Right cardiac atrium (tissue), 5 donors: ENCODE measurements at places on chromosomes 3 and 15. TPM values are rescaled to one million over a fixed set of nuclear protein-coding genes. Genes with fewer than 3 reads are reported as not detected.

Gene C3orf18
- 27.2 TPM for total RNA-seq

Gene GOLGA6D
- total RNA-seq, result not detected

Gene KLHL40
- 0.57 TPM for total RNA-seq

Gene PIERCE2
- total RNA-seq, result 2.7 TPM

Gene BLOC1S6
- total RNA-seq, result 35.7 TPM

Gene PRKCD
- 28.4 TPM for total RNA-seq

Gene SLC24A5
- total RNA-seq, result not detected

Gene TRH
- not detected for total RNA-seq

Gene TRIM42
- total RNA-seq, result not detected

Gene SCG5
- 0.68 TPM for total RNA-seq

Gene SPESP1
- 10.8 TPM for total RNA-seq

Gene GPR149
- total RNA-seq, result not detected

Gene RNU5B-1
- 41.1 TPM for total RNA-seq

Gene STARD9
- total RNA-seq, result 12.0 TPM

Gene BTD
- 11.7 TPM for total RNA-seq

Gene CILP
- total RNA-seq, result 3.2 TPM

Gene BHLHE40
- total RNA-seq, result 65.9 TPM

Gene ACVR2B
- 6.1 TPM for total RNA-seq

Gene PLA2G4E
- total RNA-seq, result 0.06 TPM

Gene C3orf85
- not detected for total RNA-seq

Gene MORC1
- not detected for total RNA-seq

Gene PTPRG
- 32.3 TPM for total RNA-seq

Gene ALCAM
- total RNA-seq, result 22.3 TPM

Gene PLSCR5
- not detected for total RNA-seq

Gene ANKRD34C
- total RNA-seq, result not detected

Gene PLA1A
- 4.3 TPM for total RNA-seq

Gene SH2D7
- not detected for total RNA-seq

Gene LRRIQ4
- total RNA-seq, result not detected

Gene ARMC8
- total RNA-seq, result 36.5 TPM

Gene REC114
- total RNA-seq, result 5.1 TPM

Gene PLSCR2
- not detected for total RNA-seq

Gene CAPN7
- 32.9 TPM for total RNA-seq

Gene ATP13A5
- not detected for total RNA-seq

Gene WDR49
- total RNA-seq, result 25.3 TPM

Gene NTRK3
- 5.5 TPM for total RNA-seq

Gene GREM1
- total RNA-seq, result 0.22 TPM

Gene HTR3E
- not detected for total RNA-seq

Gene MCF2L2
- total RNA-seq, result 0.32 TPM

Gene TOPBP1
- total RNA-seq, result 12.6 TPM

Gene DUOX2
- 0.45 TPM for total RNA-seq

Gene DPPA2
- not detected for total RNA-seq

Gene RLBP1
- not detected for total RNA-seq

Gene MRPL47
- 48.2 TPM for total RNA-seq

Gene CYP1A1
- 1.1 TPM for total RNA-seq

Gene TMEM207
- total RNA-seq, result not detected

Gene SUSD5
- 1.5 TPM for total RNA-seq

Gene ANKRD63
- total RNA-seq, result 4.4 TPM

Gene DNAJC13
- 32.1 TPM for total RNA-seq

Gene CD200R1L
- not detected for total RNA-seq

Gene SPINK8
- total RNA-seq, result not detected

Gene PLA2G4D
- not detected for total RNA-seq

Gene EPHA3
- 12.9 TPM for total RNA-seq

Gene CAMKV
- total RNA-seq, result not detected

Gene CHL1
- 90.2 TPM for total RNA-seq

Gene ATP10A
- 1.5 TPM for total RNA-seq

Gene ITPKA
- 0.51 TPM for total RNA-seq
